ENCODE measurements at places on chromosomes 16 and 17.

GRCh38 chr17:39751637-39752036 is 13.9 kb downstream of the GRB7 start:
- DNase-seq = no peak

- DNase-seq = no peak
Observed at GRCh38 chr16:11791144-11791828, 5.8 kb downstream of the ZC3H7A start.

DNA sequence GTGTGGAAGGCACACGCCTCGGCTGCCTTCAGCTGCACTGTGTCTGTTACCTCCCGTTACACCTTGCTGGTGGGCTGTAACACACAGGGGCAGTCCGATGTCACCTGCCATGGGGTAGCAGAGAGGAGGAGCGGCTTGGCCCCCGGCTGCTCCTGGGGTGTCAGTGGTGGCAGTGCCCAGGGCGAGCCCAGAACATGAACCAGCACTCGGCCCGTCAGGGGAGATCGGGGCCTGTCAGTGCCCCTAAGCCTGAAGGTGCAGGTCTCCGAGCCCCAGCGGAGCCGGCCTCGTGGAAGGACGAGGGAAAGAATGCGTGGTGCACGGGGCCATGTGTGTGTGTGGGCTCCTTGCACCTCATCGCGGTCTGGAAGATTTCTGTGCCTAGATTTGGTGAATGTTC is 15.4 kb downstream of the RGS11 start:
- DNase-seq = peak; percentile 30

GRCh38 chr16:75462806-75463205 is 1.7 kb downstream of the TMEM170A start:
- DNase-seq = no peak

DNA sequence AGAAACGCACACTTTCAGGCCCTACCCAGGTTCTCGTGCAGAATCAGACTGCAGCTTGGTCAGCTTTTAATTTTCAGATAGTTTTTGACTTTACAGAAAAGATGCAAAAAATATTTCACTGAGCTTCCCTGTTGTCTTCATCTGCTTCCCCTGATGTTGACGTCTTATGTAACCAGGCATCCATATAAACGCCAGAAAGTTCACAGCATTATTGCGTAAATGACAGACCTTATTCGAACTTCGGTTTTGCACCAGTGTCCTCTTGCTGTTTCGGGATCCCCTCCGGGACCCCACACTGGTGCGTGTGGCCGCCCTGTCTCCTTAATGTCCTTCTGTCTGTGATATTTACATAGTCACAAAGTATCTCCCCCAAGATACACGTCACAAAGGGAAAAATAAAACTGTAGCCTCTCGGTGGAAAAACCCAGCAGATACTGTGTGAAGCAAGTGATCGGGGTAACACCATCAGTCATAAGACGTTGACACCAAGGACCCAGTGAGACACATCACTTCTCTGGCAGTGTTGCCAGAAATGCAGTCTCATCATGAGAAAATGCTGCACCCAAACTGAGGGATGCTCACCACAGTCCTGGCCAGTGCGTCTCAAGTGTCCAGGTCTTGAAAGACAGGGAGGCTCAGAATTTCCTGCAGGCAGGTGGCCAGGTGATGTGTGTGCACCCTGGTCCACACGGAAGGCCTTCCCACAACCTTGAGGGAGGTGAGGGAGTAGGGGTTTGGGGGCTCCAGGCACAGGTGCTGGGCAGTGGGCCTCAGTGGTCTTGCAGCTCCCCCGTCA is 4.3 kb downstream of the BANP start:
- DNase-seq = no peak

DNA sequence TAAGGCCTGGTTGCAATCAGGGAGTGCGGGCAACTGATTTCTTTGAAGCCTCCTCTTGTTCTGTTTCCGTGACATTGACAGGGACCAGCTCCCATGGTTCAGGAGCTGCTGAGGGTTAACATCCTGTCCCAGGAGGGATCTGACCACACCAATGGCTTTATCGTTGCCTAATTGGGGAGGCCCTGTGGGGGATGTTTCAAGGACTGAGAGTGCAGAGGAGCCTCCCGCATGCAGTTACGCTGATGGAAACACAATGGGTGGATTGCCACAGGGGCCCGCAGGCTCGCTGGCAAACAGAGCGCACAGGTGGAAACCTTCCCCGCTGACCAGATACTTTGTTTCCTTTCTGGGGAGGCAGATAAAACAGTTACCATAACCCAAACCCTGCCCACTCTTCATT is 23.8 kb upstream of the ABCC1 start:
- DNase-seq = no peak

DNA sequence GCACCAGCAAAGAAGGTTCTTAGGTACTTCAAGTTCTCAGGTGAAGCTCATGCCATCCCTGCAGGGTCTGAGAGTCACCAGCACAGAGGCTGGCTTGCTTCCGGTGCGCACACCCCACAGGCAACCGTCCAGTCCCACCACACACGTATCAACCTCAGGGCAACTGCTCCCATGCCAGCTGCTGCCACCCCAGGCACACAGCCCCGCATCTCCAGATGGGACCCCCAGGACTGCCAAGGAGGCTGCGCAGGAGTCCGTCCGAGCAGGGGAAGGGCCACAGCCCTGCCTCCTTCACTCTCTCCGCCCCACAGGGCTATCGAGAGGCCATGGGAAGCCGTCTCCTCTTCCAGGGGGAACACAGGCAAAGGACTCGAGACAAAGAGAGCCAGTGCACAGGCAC is 13.3 kb downstream of the KIFC3 start:
- no peak for DNase-seq

DNA sequence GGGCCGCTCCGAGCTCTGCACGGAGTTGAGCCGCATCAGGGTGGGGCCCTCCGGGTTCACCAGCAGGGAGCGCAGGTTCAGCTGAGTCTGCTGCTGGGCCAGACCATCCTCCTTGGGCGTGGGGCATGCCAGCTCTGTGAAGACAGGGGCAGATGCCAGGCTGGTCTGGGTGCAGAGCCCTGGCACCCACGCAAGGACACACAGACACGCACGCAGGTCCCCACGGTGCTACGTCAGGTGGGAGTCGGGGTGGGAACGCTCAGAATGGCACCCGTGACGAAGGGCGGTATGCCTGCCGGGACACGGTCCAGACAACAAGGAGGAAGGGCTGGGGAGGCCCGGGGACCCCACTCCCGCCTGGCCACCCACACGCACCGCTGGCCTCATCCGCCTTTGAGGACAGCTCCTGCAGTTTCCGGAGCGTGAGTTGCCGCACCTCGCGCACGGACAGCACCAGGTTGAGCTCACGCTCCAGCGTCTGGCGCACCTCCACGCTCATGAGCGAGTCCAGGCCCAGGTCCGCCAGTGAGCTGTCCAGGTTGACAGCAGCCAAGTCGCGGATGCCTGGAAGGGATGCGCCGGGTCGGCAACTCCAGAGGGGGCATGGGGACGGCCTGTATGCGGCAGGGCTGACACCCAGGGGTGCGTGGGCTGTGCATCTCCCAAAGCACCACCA is 15.3 kb upstream of the DUS1L start:
- DNase-seq = peak; percentile 58
